GM13977 (cell line): ENCODE measurements at places on chromosomes 6 and 20.

- DNase-seq, result no peak
Observed at GRCh38 chr6:131161987-131162386, 26.7 kb downstream of the AKAP7 start.

GRCh38 chr6:41428996-41429421 lies 93.6 kb downstream of the NCR2 start:
- no peak for DNase-seq

DNA sequence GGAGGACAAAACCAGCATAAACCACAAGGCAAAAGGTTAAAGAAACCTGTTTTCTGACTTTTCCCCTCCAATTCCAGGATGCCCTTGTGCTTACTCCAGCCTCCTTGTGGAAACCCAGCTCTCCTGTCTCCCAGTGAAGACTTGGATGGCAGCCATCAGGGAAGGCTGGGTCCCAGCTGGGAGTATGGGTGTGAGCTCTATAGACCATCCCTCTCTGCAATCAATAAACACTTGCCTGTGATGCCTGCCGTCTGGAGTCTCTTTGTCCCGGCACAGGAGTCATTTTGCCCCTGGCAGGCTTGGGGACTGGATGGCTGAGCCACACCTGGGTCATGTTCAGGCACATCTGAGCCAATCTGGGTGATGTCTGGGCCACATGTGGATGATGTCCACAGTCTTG lies 26.6 kb downstream of the BPIFB1 start:
- DNase-seq, result no peak

GRCh38 chr6:30795549-30796293 lies 51.4 kb upstream of the IER3 start:
- DNase-seq, result no peak

DNA sequence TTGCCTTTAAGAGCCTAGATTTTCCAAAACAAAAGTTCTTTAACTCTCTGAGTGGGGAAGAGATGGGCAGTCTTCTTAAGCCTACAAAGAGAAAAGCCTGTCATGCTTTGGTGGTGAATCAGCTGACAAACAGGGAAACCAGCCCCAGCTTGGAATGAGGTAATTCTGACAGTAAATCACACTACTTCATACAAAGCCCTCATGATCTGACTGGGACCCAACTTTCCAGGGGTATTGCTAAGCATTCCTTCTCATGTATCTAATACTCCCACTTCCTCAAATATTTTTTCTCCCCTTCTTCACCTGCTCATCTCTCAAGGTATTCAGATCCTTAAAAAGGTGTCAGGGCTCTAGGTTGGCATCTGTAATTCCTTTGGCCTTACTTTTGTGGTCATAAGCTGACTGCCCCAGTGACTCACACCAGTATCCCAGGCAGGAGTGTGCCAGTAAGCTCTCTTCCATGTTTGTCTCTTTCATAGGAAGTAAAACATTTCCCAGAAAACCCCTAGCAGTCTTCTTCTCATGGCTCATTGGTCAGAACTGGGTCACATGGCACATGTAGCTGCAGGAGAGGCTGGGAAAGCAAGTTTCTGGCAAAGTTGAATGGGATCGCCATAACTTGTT lies 15.0 kb upstream of the TBC1D22B start:
- no peak for DNase-seq

DNA sequence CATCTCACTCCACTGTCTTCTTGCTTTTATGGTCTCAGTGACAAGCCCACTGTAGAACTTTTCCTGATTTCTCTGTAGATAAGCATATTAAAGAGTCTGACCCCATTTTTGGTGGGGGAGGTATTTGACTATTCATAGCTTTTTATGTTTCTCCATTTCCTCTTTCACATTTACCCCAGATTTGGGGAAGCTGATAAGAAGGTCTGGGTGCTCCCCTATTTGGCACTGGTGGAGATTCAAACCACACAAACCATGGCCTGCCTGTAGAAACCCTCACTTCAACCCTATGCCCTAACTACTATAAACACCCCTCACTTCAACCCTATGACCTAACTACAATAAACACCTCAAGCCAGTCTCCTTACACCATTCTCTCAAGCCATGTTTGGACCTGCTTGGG lies 196.2 kb upstream of the SYNDIG1 start:
- no peak for DNase-seq

GRCh38 chr6:87078983-87079616 lies 15.8 kb downstream of the CGA start:
- DNase-seq, result peak; percentile 48
